ENCODE measurements at places on chromosomes 11 and 22.

GRCh38 chr11:44470854-44471253 lies 94.6 kb upstream of the CD82 start:
- DNase-seq, result no peak

DNA sequence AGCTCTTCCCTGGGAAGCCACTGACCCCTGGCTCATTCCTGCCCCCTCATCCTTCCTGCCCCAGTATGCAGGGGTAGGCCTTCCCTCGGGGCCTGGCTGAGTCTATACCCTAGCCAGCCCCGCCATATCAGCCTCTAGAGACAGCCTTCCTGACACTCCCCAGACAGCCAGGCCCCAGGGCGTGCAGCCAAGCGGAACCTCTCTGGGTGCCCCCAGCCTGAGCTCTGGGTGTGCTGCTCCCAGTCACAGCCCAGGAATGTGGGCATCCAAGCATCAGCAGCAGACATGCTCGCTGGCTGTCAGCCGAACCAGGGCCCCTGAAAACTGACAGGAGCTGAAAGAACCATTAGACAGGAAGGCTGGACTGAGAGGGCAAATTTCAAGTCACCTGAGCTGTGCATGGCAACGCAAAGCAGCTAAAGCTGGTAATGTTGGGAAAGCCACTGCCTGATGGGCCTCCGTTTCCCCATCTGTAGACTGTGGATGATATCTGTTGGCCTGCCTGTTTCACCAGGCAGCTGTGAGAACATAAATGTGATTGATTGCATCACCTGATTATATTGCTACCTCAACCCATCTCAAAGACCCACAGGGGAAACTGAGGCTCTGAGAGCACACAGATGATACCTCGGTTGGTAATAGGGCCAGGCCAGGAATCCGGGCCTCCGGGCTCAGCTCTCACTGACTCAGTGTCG lies 93.2 kb downstream of the LRRC32 start:
- no peak for DNase-seq

GRCh38 chr22:45478108-45478771 lies 24.4 kb upstream of the FBLN1 start:
- DNase-seq, result no peak

GRCh38 chr11:96061069-96061468 lies 137.2 kb upstream of the MTMR2 start:
- DNase-seq, result no peak

DNA sequence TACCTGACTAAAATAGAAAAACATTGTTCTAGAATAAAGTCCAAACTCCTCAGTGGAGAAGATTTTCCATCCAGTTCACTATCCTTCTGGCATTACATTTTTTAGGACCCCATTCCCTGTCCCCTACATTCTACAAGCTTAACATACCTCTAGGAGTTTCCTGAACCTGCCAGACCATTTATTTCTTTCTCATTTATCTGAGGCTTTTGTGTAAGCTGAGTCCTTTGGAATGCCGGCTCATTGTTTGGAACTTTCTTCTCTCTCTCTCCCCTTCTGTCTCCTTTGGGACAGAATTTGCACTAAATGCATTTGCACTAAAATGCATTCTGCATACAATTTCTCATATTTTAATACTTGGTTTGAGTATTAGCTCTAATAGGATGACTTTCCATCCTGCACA lies 393.0 kb upstream of the ANO3 start:
- DNase-seq, result no peak

DNA sequence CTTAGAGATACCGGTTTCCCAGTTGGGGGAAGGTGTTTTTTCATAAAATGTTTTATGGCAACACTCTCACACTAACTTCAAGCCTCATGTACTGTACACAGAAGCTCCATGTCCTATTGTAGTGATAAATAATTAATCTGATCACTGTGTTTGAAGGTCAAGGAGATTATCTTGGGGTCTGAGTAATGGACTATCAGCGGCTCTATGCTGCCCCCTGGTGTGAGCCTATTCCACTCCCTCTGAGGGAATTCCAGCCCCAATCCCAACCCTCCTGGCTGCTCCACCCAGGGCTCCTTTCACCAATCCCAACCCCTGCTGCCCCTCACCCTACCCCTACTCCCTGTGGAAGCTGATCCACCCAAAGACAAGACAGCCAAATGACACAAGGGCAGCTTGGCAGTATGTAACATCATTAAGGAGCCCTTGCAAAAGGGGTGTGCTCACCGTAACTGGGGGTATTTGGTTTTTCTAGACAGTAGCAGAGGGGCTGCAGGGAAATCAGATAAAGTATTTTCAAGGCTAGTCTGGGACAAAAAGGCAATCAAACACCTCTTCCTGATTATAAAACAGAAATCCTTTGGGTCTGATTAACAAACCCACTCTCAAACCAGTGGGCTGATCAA lies 22.3 kb downstream of the HPS4 start:
- no peak for DNase-seq

- no peak for DNase-seq
These were observed 27.1 kb downstream of the AGBL2 start for GRCh38 chr11:47688111-47688510.

DNA sequence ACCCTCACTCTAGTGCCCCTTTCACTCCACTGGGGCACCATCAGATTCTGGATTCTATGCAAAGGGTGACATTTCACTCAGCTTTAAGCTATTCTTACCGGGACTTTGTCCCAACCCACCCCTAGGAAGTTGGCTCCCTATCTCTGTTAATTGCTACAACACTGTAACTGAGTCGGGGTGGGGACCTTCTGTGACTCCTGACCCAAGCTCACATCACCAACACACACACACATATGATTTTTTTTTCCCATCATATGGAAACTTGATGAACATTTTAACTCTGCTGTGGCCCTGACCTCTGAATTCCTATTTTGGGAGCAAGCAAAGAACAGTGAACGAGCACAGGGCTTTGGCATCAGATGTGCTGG lies 16.6 kb downstream of the USH1C start:
- no peak for DNase-seq

GRCh38 chr11:14813516-14813915 lies 78.5 kb downstream of the CYP2R1 start:
- no peak for DNase-seq

GRCh38 chr22:17343766-17344165 lies 25.5 kb upstream of the CECR2 start:
- DNase-seq, result no peak

DNA sequence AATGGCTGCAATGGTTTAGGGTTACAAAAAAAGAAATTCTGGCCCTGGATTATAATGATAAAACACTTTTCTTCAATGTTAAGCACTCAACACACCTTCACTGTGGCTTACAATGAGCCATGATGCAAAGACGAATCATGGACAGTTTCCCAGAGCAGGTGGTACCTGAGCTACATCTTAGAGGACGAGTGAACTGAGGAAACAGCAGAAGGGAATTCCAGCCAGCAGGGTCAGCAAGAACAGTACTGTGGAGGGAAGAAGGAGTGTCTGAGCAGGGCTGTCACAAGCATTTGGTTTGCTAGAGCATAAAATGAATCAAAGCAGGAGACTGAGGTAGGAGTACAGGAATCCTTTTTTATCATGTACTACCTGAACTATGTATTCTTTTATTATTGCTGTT lies 332.8 kb upstream of the C11orf87 start:
- DNase-seq, result no peak

- DNase-seq, result no peak
These were observed 35.9 kb upstream of the LYVE1 start for GRCh38 chr11:10604340-10604748.

DNA sequence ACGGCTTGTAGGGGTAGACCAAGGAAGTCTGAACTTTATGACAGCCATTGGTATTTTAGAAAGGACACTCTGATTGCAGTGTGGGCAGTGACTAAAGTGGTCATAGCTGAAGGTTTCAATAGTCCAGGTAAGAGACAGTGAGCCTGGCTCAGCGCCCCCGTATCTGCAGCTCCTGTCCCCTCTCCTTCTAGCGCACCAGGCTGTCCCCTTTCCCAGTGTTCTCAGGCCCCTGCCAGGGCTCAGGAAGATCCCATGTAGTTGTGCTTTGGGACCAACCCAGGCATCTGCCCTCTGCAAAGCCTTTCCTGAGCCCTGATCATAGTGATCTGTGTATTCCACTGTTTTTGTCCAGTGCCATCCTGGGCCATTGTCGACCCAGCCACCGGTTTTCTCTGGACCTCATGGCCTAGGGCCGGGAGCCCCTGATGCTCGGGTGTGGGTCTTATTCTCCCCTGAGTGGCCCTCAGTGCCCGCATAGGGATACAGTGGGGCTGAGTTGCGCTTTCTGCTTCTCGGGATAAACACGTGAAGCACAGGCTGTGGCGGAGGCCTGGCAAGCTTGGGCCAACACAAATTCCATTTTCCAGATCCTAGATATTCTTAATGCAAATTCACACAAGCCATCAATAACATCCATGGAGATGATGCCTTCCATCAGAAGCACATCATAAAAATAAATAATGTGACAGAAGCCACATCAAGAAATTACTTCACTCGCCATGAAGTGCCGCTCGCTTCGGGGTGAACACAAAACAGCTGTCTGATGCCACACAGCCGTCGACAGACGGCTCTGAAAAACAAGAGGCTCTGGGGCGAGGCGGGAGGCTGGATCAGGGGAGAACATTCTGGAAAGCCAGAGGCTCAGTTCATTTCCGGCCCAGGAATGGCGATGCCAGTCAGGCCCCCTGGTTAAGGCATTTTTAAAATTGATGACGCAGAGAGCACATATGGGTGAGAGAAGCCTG lies 805.0 kb downstream of the TBC1D22A start:
- no peak for DNase-seq

GRCh38 chr11:82076126-82076525 lies 657.5 kb downstream of the FAM181B start:
- no peak for DNase-seq

DNA sequence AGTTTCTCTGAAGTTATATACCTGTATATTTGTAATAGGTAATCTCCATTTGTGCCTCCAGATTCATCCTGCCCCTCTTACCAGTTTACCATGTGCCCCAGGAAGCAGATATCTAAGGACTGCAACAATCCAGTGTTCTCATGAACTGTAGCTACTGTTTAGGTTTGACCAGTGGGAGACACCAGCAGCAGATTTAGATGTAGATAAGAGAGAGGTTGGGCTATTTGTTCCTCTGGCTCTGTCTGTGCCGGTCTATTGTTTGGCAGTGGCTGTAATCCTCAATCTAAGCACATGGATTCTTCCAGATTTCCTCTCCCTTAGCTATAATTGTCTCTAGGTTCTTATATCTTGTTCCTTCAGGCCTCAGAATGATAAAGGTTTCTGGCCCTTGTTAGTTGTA lies 88.4 kb downstream of the ANO3 start:
- no peak for DNase-seq

DNA sequence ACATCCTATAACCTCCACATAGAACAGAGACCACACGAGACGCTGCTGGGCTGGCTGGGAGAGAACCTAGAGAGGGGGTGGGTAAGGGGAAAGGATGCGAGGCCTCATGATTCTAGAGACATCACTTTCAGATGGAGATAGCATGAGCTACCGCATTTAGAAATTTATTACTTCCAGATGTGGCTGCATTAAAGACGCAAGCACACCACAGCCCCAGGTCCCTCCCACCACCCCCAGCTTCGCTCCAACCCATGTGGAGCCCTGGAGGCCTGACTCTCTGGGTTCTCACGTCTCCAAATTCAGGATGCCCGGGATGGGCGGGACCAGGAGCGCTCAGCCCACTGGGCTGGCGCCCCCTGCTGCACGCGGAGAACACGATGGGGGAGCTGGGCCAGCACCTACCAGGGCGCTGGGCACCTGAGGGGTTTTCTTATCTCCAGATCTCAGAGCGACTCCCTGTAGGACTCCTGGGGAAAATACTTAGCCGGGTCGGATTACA lies 13.6 kb downstream of the MRPL21 start:
- DNase-seq, result no peak

- peak; percentile 50 for DNase-seq
These were observed 15.9 kb upstream of the LRRC32 start for GRCh38 chr11:76686261-76687079.

DNA sequence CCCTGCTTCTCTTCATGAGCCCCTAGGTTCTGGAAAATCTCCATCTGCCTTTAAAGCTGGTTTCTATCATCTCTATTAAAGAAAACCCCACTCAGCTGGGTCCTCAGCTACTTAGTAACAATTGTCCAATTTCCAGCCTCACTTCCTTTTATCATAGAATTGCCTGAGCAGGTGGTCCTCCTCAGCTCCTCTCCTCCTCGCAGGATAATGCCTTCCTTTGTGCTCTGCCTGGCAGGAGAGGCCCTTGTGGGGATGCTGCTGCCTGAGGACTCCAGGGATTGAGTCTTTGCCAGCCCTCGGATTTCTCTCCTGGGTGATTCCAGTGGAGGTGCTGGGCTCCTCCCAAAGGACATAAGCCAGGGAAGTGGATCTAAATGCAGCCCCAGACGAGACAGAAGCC lies 448.3 kb downstream of the INSC start:
- no peak for DNase-seq

DNA sequence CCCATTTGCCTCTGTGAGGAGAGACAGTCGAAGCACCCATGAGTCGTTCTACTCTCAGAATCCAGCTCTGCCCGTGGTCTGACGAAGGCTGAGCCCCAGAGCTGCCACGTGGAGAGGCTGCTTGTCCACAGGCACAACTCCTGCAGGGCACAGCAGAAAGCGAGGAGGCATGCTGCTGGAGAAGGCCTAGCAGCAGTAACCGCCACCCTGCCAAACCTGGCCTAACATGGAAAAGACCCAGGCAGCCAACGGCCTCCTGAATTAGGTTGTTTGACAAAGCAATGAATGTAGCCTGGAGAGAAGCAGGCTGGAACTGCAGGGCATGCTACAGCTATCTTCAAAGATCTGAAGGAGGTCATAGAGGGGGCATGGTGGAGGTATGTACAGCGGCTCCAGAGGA lies 89.7 kb downstream of the SNX19 start:
- DNase-seq, result no peak

- no peak for DNase-seq
These were observed 2.1 kb upstream of the HBG1 start for GRCh38 chr11:5251746-5252145.
